ENCODE measurements at places on chromosomes 6 and 20. TPM values are rescaled to one million over a fixed set of nuclear protein-coding genes. Genes with fewer than 3 reads are reported as not detected.
A peak's percentile ranks its signal among the peaks of the same experiment; 100 is the strongest.

KCNB1 gene
- total RNA-seq = not detected

C20orf144 gene
- total RNA-seq = under 0.01 TPM

DNA sequence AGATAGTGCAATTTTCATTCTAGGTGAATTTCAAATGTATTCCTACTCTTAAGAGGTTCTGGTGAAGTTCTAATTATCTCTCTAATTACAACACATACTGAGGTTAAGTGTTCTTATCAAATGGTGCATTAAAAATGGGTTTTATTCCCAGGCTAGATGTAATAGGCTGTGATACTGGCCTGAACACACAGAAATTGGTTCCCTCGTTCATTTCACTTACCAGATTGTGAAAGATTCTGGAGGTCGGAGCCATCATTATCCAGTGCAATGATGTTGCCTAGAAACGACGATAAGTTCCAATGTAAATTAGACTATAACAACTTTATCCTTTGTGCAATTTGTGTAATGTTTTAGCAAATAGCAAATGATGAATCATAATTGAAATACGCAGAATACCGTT lies 172.6 kb upstream of the SOX4 start:
- no peak for DNase-seq

SIRT5 gene
- total RNA-seq = 7.0 TPM

SNAP25 gene
- total RNA-seq = not detected

DNA sequence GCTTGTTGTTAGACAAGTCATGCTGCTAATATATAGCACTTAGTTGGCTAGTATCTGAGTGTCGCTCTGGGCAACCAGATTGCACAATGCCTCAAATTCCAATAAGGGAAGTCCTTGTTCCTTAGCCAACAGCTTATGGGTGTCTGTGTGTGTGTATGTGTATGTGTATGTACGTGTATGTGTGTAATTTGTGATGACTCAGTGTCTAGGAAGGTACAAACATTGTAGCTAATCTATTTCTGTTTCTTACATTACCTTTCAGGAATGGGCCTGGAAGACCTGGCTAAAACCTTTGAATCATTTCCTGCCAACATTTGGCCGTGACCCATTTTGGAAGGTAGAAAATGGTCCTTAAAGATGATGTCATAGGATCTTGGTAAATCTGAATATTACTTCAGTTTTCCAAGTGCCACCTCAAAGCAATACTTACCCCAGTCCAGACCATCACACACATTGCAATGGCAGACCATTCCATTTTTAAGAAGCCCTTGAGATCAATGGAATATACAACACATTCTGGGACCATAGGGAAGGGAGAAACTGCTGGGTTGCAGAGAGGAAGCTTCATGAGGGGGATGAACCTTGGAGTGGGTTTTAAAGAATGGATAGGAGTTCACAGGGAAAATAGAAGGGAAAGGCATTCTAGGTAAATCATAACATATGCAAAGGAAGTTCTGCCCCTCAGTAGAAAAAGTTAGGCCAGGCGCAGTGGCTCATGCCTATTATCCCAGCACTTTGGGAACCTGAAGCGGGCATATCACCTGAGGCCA lies 25.1 kb downstream of the NEDD9 start:
- DNase-seq = peak; percentile 88

IPCEF1 gene
- 2.1 TPM for total RNA-seq

RAET1E gene
- total RNA-seq = not detected

DNA sequence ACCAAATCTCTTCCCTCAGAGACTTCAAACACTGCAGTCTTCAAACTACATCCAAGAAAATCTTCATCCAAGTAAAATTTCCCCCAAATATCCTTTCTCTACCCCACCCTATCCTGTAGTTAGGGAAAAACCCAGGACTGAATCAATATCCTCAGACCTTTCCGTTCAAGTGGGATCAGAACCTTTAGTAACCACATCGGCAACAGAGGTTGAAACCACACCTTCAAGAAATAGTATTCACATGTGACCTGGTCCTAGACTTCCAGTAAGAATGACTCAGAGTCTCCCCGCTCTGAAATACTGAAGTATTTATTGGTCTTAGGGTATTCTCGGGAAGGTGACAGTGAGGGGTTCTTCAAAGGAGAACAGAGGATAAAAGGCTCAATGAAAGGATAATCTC lies 8.7 kb downstream of the HLA-DPA1 start:
- DNase-seq = no peak

GRCh38 chr20:35511814-35512420 lies 17.5 kb downstream of the C20orf173 start:
- DNase-seq = peak; percentile 54

RBPJL gene
- total RNA-seq = not detected

DNA sequence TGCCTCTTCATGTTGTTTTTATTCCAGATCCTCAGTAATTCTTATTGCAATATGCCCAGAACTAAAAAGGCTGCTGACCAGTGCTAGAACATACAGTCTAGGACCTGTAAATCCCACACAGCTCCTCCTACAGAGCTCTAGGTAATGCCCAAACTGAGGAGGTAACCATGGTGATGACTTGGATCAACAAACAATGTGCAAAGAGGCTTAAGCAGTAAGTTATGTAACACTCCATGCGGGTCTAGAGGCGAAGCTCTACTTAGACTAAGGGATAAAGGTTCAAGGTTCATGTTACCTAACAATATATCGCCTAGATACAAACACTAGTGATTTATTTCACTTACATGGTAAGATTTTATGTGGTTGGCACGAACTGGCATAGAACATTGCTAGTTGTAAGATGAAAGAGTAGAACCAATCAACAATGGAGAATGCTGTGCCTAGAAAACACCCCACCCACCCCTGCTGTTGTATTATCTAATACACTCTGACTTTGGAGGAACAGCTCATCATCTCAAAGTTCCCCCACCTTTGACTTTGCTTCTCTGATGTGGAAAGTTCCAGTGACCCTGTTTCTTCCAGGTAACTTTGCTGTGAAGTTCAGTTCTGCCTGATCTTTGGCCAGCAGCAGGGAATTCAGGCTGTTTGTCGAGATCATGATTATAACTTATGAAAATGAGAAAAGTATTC lies 242.4 kb downstream of the ALDH8A1 start:
- no peak for DNase-seq

DNA sequence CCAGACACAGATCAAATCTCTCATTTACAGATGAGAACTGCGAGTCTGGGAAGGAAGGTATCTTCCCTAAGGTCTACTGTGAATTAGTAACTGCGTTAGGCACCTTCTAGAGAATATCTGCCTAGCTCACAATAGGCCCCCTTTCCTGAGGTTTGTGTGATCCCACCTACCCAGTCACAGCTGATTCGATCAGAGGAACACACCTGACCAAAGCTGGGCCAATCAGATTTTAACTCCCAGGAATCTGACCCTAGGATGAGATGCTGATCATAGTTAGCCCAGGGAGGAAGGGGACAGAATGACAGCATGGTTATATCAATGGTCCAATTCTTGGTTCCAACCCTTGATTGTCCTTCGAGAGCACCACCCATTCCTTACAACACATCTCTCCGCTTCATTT lies 7.4 kb upstream of the CCDC167 start:
- DNase-seq = no peak

DNA sequence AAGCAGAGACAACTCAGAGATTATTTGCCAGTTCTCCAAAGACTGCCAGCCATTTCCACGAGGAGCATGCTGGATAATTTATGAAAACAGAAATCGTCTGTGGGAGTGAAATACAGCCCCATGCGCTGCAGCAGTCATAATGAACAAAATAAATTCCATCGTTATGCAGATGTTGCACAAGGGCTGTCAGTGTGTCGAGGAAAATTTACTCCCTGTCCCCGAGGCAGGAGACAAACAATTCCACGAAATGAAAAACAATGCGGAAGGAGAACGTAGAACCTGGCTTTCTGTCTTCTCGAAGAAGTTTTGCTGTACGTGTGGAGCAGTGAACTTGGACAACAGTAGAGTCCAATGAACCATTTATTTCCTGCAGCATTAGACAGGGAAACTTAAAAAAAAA lies 399.4 kb downstream of the CD83 start:
- DNase-seq = no peak

- DNase-seq = no peak
Observed at GRCh38 chr6:146026873-146027272, 2.0 kb upstream of the GRM1 start.

DNA sequence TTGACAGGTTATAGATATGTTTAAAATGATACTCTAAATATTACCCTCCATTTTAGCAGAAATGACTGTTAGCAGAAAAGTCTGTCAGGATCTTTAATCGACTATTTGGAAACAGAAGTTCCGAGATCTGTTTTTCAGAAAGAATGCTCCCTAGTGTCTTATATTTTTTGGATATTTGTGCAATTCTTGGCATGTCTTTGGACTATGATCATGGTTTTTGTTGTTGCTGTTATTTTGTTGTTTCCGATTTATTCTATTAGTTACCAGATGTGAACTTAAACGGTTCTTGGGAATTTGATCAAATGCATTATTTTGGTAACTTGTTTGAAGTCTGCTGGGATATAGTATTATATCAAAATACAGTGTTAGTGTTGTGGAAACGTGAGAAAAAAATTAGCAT lies 106.4 kb upstream of the CEP162 start:
- DNase-seq = no peak

GNMT gene
- total RNA-seq = 0.13 TPM

DNA sequence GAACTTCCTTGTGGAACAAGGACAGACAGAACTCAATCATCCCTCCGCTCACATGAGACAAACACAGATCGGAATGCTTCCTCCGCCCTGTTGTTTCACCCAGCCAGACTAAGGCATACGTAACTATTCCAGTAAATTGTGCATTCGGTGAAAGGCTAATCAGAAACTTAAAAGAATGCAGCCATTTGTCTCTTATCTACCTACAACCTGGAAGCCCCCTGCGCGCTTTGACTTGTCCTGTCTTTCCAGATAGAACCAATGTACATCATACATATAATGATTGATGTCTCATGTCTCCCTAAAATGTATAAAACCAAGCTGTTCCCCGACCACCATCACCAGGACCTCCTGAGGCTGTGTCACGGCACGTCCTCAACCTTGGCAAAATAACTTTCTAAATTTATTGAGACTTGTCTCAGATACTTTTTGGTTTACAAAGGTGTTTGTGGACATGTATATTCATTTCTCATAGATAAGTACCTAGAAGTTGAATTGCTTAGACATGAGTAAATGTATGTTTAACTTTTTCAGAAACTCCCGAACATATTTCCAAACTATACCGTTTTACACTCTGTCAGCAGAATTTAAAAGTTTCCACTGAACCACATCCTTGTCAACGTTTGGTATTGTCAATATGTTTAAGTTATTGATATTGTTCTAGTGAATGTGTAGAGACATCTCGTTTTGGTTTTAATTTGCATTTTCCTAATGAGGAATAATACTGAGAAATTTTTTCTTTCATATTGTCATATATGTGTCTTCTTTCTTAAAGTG lies 197.6 kb upstream of the THBS2 start:
- no peak for DNase-seq

DNA sequence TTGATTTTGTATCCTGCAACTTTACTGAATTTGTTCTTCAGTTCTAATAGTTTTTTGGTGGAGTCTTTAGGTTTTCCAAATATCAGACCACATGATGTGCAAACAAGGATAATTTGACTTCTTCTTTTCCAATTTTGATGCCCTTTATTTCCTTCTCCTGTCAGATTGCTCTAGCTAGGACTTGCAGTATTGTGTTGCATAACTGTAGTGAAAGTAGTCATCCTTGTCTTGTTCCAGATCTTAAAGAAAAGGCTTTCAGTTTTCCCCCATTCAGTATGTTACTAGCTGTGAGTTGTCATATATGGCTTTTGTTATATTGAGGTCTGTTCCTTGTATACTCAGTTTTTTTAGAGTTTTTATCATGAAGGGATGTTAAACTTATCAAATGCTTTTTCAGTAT lies 4.6 kb downstream of the MICB start:
- no peak for DNase-seq

SMOC2 gene
- not detected for total RNA-seq

DNA sequence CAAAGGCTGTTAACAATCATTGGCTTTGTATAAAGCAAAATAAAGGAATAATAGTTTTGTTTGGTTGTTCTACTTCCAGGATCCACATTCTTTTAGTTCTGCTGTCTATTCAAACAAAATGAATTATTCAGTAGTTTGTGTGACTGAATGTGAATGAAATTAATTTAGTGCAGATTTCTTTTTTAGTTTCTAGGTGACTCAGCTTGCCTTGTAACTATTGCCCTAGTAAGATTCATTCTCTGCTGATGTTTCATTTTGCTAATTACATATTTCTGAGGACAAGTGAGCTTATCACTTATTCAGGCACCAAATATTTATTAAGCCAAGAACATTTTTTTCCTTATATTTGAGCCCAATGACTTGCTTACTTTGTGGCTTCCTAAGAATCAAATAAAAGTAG lies 46.5 kb upstream of the RIPOR2 start:
- no peak for DNase-seq

DNA sequence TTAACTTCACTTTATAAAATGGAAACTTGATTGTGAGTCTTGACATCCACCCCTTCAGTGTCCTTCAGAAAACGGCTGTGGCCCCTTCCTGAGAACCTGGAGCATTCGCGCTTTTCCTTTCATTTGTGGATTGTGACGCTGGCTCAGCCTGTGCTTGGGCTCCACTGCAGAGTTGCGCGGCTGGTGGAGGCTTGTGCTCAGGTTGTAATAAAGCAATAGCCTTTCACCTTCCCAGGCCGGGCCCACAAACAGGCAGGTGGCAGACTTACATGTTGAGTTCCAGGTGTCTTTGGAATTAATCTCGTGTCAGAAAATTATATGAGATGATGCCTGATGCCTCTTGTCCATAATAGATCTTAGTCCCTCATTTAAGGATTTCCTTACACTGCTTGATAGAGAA lies 199.9 kb downstream of the CDH4 start:
- DNase-seq = no peak

DNA sequence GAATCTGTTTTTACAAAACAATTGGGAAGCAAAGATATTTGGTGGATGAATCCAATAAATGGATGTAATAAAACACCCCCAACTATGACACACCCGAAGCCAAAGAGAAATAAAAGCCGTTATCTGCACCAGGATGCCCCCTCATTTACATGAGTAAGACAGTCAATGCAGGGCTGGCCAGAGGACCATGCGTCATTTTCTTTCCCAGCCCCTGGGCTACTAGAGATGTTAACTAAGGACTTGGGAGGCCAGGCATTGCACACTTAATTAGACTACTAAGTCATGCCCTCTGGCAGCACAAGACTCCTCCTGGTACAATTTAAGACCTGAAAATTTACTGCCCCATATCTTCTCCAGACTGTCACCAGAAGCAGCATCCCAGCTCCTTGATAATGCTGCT lies 3.2 kb downstream of the LEMD2 start:
- peak; percentile 68 for DNase-seq

DNA sequence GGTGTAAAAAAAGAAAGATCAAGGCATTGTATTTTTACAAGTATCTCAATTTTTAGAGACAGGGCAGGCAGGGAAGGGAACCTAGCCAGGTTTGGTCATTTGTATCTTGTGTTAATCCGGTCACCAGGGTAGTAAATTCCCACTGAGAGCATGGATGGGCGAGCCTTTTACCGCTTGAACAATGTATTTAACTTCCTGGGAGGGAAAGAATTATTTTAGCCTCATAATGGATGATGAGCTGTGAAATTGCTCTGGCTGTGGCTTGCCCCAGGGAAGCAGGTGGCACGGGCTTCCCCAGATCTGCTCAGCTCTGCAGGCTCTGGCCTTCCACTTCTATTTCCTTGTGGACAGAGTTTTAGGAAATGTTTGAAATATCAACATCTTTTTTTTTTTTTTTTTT lies 72.9 kb downstream of the TOX2 start:
- no peak for DNase-seq

SRSF12 gene
- total RNA-seq = under 0.01 TPM

- DNase-seq = no peak
Observed at GRCh38 chr6:154292066-154292465, 64.5 kb downstream of the IPCEF1 start.
